ENCODE measurements at places on chromosomes 2 and 18.

DNA sequence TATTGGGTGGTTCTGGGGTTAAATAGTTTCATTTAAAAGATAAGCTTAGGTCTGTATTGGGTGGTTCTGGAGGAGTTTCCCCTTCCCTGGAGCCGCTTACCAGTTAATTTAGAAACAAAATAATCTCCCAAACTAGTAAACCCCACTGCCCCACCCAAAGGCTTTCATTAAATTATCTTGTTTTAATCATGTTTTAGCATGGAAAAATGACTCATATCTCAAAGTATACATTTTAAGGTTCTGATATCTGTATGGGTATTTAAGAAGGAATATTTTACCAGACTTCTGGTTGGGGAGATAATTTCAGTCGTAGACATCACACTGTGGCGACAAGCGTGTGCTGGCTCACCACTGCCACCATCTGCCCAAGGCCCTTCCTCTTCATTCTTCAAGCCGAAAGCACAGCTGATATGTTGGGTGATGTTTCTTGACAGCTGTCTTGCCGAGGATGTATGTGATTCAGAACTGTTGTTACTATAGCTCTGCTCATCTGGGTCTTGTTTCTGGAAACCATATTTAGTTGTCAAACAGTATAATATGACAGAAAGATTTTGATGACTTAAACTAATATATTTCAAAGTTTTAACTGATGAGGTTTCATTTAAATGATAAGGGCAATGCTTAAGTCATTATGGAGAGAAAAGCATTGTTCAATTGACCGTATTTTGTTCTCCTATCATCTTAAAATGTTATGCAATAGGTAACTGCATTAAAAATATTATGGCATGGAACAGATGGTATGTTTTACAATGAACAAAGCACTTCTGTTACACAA lies 5.1 kb downstream of the FIGLA start:
- peak; percentile 42 for DNase-seq

- DNase-seq: no peak
Measured at GRCh38 chr2:26584656-26585055, 56.5 kb downstream of the CIB4 start.

GRCh38 chr2:238915596-238915995 lies 67.7 kb downstream of the TWIST2 start:
- no peak for DNase-seq

DNA sequence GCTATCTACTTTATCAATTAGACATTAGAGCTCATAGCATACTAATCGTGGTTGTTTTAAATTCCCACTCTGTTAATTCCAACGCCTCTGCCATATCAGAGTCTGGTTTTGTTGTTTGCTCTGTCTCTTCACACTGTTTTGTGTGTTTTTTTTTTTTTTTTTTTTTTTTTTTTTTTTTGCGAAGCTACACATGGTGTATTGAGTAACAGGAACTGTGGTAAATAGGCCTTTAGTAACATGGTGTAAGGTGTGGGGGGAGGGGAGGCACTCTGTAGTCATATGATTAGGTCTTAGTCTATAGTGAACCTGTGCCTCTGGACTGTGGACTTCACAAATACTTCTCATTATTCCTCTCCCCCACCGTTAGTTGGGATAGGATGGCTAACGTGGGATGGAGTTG lies 370.7 kb upstream of the RAB12 start:
- DNase-seq: no peak

DNA sequence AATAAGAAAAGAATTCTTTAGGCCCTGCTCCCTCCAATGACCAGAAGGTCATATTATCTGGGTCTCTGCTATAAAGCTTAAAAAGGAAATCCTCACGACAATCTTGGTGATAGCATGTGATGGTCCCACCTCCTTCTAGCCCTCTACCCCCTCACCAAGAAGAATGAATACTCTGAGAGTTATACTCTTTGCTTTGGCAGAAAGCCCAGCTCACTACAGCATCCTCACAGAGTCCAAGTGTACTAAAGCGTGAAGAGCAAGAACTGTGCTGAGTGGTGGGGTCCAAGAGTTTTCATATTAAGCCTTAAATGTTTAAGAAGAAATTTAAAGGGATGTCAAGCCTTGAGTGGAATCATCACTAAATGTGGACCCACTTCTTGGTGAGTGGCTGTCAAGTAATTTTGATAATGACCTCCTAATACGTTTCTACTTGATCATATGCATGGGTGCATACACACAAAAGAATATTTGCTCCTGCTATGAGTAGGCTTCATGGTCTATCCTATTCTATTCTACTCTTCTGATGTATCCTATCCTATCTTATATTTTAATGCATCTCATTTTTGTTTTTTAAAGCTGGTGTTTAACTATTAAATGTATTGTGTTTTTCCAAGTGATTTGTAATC lies 16.5 kb upstream of the SERPINB7 start:
- no peak for DNase-seq

GRCh38 chr18:74819433-74820059 lies 221.9 kb downstream of the ZNF407 start:
- DNase-seq: no peak

GRCh38 chr18:68150961-68151360 lies 563.9 kb downstream of the TMX3 start:
- no peak for DNase-seq

DNA sequence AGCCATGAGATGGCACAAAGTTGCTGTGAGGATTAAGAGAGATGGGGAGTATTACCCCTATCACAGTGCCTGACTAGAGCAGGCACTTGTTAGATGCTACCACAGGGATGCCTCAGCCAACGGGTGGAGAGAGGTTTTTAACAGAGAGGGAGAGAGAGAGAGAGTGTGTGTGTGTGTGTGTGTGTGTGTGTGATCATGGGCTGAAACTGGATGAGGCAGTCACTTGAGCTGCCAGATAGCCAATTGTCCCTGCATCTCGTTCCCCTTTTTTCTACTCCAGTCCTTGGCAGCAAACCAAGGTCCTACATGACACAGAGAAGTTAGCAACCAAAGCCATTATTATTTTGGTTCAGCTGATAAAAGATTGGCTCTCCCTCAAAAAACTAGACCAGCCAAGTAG lies 3.0 kb downstream of the CD8A start:
- DNase-seq: no peak

DNA sequence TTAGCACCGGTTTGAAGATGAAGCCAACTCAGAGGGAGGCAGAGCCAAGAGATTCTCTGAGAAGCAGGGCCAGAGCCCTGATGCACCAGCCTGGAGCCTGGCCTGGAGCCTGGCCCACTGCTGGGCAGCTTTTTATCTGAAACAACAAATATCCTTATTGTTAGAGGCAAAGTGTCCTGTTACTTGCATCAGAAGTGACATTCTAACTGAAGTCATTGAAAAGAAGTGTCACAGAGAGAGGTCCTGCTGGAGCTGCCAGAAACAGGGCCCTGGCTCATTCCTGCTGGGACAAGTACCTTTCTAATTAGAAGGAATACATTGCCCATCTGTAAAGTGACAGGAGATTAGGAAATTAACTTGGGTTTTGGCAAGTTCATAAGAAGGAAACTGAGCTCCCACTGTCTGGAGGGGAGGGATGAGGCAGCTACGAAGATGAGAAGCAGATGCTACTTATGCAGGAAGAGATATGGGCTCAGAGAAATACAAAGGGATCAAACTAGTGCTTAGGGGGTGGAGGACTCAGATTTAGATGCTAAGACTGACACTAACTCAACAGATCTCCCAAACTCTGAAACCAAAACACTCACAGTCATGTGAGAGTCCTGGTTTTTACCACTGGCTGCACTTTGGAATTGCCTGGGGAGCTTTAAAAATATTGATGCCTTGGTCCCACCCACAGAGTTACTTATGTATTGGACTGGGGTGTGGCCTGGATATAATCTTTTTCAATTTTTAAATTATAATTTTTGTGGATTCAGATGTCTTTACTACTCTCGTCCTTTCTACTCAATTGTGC lies 11.0 kb upstream of the HK2 start:
- DNase-seq: no peak

- DNase-seq: no peak
Measured at GRCh38 chr18:13456736-13457271, 238.2 kb downstream of the LDLRAD4 start.

- no peak for DNase-seq
Measured at GRCh38 chr2:158366342-158366741, 90.2 kb downstream of the CCDC148 start.

DNA sequence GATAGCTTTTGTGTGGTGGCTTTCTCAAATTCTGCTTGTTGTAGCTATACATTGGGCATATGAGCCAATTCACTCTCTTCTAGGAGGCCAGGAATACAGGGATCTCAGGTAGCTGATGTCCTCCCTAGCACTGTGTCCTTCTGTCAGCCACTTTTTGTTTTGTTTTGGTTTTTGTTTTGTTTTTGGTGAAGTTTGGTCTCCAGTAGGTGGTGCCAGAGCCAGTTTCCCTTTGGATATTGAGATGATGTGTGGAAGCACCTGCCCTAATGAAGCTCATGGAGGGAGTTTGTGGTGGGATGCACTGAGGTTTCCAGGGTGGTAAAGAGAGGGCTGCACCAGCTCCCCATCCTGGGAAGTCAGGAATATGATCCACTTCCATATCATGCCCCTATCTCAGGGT lies 100.5 kb upstream of the VWC2L start:
- DNase-seq: no peak

GRCh38 chr2:205129531-205129930 lies 552.8 kb upstream of the NRP2 start:
- DNase-seq: no peak

DNA sequence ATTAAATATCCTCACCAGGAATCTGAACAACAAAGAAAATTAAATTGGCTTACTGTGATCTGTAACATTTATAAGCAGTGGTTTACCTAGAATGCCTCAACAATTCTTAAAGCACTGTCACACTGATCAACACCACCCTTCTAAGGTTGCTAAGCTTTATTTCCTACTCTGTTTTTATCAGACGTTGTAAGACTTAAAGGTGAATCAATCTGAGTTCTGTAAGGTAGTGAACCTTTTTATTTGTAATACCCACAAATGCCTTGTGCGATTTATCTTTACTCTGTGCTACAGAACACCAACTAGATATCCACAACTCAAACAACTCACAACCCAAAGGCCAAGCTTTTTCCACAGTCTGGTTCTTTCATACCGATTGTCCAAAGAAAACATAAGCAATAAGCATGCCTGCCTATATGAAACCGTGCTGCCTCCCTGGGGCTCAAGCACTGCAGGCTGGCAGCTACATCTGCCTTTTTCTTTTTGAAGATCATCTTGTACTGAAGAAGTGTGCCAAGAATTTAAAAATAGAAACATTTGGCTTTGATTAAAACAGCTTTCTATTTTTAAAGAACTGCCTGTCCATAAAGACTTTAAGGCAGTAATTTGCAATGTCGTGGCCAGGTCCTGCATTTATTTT lies 490.7 kb downstream of the NUP35 start:
- peak; percentile 32 for DNase-seq

DNA sequence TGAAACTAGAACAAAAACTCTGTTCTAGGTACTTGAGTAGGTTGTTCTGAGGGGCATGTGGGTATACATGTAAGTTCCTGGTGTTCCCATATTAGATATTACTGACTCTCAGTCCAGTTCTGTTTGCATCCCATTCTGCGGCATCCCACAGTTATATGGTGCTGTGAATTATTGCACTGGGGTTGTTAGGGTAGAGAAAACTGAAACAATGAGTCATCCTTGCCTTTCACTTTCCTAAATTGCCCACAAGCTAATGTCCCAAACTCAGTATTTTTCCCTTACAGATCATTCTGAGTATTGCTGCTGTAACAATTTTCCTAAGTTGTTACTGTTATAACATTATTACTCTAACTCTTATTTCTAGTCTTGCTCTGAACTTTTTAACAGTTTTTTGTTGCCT lies 3.0 kb downstream of the WDR75 start:
- peak; percentile 8 for DNase-seq

DNA sequence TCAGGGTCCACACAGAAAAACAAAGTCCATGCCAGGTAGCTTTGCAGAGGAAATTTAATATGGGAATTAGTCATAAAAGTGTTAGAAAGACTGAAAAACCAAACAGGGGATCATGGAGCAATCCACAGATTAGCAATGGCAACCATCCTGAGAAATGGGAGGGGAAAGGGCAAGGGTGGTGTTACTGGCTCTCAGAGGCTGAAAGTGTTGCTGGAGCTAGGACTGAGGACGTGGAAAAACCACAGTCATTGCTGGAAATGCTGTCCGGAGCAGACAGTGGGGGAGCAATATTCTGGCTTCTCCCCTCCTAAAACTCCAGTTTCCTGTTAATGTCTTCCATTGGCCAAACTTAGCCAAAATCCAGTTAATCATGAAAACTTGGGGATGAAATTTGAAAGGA lies 172.4 kb downstream of the ZBTB7C start:
- no peak for DNase-seq

DNA sequence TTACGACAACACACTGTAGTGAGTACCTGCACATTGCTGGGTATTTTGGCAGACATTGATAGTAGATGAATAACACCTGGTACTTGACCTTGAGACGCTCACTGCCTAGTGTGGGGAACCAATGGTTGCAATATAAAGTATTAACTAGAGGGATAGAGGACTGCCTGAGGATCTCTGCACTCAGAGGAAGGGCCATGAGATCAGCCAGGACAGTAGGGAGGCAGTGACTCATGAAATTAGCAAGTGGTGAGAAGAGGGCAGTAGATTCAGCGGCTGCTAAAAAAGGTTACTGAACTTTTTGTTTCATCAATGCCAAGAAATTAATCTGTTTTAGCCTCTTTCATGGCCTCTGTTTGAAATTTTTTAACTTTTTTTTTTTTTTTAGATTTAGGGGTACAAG lies 250.8 kb upstream of the TCF4 start:
- DNase-seq: no peak

DNA sequence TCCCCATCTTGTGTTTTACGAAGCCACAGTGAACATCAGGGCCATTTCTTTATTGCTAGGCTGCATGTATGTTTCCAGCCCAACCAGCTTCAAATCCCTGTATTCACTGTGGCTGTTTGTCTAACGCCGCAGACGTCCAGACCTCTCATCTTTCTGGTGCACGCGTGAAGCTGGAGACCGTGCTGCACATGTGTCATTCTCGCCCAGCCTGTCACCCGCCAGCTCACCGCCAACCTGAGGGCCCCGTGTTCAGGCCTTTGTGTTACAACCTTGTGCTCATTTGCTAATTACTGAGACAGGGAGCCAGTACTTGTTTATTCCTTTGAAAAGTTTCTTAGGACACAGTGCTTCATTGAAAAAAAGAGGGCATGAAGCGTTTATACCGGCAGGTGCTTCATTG lies 21.4 kb downstream of the SALL3 start:
- no peak for DNase-seq

GRCh38 chr2:241865957-241866789 lies 3.4 kb upstream of the RTP5 start:
- DNase-seq: no peak

Data from fibroblast of skin of right quadriceps (primary cell).